Activated CD4-positive, alpha-beta T cell treated with anti-CD3 and anti-CD28 coated beads for 24 hours (primary cell): ENCODE measurements at places on chromosomes 2 and 18.

- no peak for DNase-seq
Measured at GRCh38 chr2:149768320-149768799, 180.8 kb upstream of the MMADHC start.

- DNase-seq = no peak
Measured at GRCh38 chr2:132274000-132274399, 112.2 kb upstream of the ANKRD30BL start.

- no peak for DNase-seq
Measured at GRCh38 chr2:134670955-134671354, 47.8 kb downstream of the TMEM163 start.

- no peak for DNase-seq
Measured at GRCh38 chr2:191894681-191895147, 47.8 kb upstream of the CAVIN2 start.

- peak; percentile 4 for DNase-seq
Measured at GRCh38 chr2:151238527-151239487, 22.9 kb downstream of the RBM43 start.

DNA sequence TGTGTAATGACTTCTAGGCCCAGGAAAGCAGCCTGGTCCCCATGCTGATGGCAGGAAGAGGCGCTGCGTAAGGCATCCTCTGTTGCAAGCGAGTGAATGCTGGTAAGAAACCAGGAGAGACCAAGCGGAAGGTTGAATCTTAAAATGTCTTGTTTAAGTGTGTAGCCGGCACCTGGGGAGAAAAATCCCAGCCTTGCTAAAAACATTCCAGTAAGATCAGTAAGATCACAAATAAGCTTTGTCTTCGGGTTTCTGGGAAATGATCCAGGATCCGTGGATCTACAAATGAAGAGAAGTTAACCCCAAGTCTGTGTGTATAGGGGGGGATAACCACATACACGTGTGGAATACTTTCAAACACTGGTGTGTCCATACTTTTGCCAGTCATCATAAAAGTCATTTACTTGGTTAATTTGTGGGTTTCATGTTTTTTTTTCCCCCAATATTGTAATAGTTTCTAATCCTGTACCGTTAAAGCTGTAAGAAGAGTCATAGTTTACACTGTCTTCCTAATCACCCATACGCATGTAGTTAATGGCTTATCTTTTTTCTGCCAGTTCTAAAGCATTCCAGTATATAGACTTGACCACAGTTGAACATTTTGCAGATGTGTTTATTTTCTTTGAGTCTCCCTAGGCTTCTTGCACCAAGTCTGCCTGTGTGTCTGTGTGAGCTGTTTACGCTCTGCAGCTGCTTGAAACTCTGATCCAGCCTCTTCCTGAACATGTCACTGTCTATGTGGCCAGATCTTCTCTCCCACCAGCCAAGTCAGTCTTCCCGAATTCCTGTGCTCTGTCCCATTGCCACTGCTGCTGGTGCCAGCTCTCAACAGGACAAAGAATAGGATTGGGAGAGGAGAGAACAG is 135.9 kb upstream of the ARL4C start:
- DNase-seq = no peak

GRCh38 chr2:82998781-82999180 is 1460.3 kb downstream of the SUCLG1 start:
- DNase-seq = no peak

DNA sequence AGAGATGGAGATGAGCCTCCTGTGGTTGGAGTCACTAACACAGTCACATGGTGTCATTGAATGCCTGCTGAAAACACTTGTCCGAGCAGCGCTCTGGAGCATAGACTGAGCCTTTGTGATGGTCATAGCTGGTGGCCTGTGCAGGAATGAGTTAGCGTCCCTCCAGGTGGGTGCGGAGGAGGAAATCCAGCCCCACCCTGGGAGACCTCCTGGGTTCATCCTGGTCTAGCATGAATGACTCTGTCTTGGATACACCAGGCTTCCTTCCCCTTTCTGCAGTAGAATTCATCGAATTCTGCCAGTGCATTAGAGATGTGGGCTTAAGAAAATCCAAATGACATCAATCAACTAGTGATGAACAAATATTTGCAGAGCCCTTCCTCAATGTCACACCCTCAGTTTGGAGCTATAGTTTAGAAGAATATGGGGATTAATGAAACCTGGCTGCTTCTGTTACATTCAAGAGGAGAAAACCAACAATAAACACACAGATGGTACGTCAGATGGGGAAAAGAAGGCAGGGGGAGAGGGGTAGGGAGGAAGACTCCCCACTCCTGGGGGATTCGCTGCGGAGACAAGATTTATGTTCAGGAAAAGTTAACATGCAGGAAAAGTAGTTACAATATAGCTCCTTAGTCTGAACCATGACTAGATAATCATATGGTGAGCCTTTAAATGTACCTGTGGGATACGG is 136.7 kb downstream of the DDX1 start:
- DNase-seq = no peak

GRCh38 chr2:52810460-52810859 is 957.1 kb upstream of the CHAC2 start:
- DNase-seq = no peak

DNA sequence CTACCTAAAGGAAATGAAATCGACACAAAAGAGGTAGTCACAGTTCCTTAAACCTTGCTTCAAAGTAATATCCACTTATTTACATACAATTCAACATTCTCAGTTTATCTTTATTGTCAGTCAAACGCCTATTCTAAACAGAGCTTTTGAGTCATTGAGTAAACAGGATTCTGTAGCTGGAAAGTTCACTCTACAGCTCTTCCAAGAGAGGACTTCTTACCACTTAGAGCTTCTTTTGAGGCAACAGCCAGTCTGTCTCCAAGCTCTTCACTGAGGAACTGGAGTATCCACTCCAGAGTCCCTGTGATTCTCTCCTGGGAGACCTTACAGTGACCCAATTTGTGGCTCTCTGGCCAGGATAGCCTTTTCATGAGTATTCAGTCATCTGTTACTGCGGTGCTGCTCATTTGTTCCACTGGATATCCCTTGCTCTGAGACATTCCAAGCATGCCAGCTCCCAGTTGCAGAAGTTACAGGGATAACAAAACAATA is 210.9 kb upstream of the OSR1 start:
- no peak for DNase-seq

GRCh38 chr2:184372484-184372883 is 225.8 kb upstream of the ZNF804A start:
- DNase-seq = no peak

DNA sequence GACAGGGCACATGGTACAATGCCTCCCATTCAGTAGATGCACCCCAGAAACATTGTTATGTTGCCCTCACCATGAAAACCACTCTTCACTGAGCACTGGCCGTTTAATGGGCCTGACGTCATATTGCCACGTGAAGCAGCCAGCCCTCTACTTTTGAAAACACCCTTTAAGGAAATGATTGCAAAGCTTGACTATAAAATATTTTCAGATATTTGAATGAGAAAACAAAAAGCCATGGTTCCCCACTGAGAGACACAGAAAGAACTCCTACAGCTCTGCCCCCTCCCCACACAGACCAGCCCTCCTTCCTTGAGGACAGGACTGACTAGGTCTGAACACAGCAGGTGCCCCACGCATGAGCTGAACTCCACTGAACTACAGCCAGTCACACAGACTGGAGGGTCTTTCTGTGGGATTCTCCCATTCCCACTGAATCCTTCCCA is 349.1 kb downstream of the ANAPC1 start:
- no peak for DNase-seq

DNA sequence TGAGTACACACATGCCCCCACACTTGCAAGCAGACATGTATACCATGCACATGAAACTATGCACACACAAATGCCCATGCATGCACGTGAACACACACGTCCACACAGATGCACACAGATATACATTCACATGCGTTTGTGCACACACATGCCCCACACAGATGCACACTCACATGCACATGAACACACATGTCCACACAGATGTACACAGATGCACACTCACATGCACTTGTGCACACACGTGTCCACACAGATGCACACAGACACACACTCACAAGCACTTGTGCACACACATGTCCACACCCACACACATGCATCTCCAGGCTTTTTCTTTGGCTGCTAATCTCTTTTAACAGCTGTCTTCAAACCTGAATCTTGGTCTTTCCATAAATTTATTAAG is 31.1 kb downstream of the SNTG2 start:
- no peak for DNase-seq

GRCh38 chr2:70468878-70469277 is 84.7 kb downstream of the TGFA start:
- no peak for DNase-seq

DNA sequence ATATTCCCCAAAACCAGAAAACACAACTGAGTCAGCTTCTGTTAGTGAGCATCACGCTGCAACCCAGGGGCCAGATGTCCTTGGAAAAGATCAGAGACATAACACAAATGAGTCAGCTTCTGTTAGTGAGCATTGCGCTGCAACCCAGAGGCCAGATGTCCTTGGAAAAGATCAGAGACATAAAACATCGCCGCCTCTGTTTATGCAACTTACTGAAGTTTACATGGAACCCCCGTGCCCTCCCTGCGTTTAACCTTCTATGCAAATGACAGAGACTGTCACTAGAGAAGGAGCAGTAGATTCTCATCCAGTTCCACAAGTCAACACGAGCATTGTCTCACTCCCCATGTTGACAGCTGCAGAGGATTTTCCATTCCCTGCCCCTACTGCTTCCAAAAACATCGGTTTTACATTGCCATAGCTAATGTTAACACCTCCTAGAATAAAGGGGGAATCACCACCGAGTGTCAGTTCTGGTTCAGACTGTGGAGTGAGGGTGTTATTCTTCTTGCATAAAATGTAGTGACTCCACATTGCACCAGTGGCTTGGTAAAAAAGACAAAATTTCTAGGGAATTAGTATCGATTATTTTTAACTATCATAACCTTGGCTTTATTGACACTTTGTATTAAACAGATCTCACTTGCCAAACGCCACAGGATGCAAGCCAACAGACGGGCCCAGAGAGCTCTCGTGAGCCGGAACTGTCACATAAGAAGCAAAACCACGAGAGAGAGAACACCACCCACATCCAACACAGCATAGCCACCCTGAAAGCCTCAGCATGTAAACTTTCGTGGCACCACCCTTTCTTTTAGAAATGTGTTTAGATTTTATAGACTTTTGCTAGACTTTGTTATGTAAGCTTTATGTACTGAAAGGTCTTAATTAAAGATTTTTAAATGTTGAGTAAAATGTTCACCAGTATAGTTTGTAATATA is 87.7 kb downstream of the SH3YL1 start:
- no peak for DNase-seq
